ENCODE measurements at places on chromosomes 2 and 18. TPM values are rescaled to one million over a fixed set of nuclear protein-coding genes. Genes with fewer than 3 reads are reported as not detected.

LGALSL gene
- total RNA-seq, result 26.3 TPM

SEPTIN2 gene
- 447 TPM for total RNA-seq

RAB6D gene
- total RNA-seq, result not detected

SULT1C2 gene
- 0.28 TPM for total RNA-seq

ILKAP gene
- 29.7 TPM for total RNA-seq

UCN gene
- 1.5 TPM for total RNA-seq

ITGA6 gene
- 5.7 TPM for total RNA-seq

TMEM169 gene
- 2.0 TPM for total RNA-seq

FAM98A gene
- 95.2 TPM for total RNA-seq

- H3K4me3 ChIP-seq, result no peak overlapping the region
- H3K4me1 ChIP-seq, result peaks cover 16% of the 10 kb centered on the region
- no peak for DNase-seq
Observed at GRCh38 chr2:203061346-203061745, 46.7 kb downstream of the NBEAL1 start.

DNA sequence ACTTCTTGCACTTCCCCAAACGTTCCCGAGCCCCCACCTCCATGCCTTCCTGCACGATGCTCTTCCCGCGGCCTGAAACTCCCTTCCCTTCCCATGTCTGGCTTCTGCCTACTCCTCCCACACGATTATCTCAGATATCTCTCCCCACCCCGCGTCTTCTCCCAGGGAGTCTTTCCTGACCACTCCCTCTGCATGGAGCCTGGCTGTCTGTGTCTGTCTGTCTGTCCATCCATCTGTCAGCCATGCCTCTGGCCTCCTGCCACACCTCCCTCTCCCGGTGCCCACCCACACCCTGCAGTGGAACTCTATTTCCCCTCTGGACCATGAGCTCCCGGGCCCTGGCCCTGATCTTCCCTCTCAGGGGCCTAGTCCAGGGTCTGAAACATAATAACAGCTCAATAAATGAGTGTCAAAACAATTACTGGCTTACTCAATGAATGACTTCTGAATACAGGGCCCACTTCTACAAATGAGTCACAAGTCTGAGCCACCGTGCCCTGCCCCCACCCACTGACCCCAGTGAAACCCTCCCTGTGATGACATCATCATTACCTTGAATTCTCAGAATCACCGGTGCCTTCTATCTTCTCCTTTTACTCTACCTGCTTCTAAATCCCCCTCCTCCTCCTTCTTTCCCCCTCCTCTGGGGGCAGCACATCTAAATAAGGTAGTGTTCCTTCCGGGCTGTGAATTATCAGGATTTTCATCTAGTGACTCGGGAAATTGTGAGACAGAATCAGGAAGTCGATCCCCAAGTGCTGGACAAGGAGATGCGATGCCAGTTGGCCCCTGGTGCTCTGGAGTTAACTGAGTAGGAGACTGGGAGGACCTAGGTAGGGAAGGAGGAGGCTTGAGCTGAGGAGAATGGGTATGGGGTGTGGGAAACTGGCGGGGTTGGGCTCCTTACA is 46.1 kb upstream of the PLB1 start:
- no peaks in the 10 kb centered on the region for H3K27me3 ChIP-seq
- H3K27ac ChIP-seq, result peak overlapping the region; percentile 53
- H3K36me3 ChIP-seq, result no peaks in the 10 kb centered on the region
- no peak for DNase-seq

- H3K27ac ChIP-seq, result no peak overlapping the region
- H3K36me3 ChIP-seq, result no peaks in the 10 kb centered on the region
Observed at GRCh38 chr2:218438596-218438995, 19.7 kb downstream of the VIL1 start.

- no peaks in the 10 kb centered on the region for H3K27me3 ChIP-seq
- peaks cover 4% of the 10 kb centered on the region for H3K4me1 ChIP-seq
- no peaks in the 10 kb centered on the region for H3K36me3 ChIP-seq
- peak overlapping the region; percentile 74 for H3K27ac ChIP-seq
- DNase-seq, result no peak
- no peak overlapping the region for H3K4me3 ChIP-seq
Observed at GRCh38 chr2:218357236-218358177, 850 bp downstream of the CATIP start.

GRCh38 chr2:163465440-163465839 is 270.4 kb downstream of the FIGN start:
- H3K4me1 ChIP-seq, result peaks cover 12% of the 10 kb centered on the region
- H3K27me3 ChIP-seq, result no peaks in the 10 kb centered on the region
- H3K4me3 ChIP-seq, result no peak overlapping the region
- H3K36me3 ChIP-seq, result no peaks in the 10 kb centered on the region
- DNase-seq, result no peak

DNA sequence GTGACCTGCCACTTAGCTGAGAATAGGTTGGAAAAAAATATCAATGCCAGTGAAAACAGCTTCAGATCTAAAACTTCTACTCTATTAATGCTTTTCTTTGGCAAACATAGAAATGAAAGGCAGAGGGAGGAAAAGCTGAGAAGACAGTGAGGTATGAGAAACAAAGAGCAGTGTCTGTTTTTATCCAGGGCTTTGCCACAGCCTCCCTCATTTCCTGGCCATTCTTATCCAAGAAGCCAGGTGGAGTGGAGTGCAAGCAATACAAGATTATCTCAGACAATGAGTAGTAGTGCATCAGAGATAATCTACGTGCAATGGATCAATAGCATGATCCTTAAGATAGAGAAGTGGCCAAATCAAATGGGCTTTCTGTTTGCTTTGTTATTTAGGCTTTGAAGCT is 808.7 kb upstream of the PIK3C3 start:
- H3K36me3 ChIP-seq, result no peaks in the 10 kb centered on the region
- peak overlapping the region; percentile 38 for H3K27ac ChIP-seq
- no peaks in the 10 kb centered on the region for H3K27me3 ChIP-seq
- DNase-seq, result no peak

- H3K36me3 ChIP-seq, result no peaks in the 10 kb centered on the region
- H3K27ac ChIP-seq, result no peak overlapping the region
- H3K4me1 ChIP-seq, result peaks cover 16% of the 10 kb centered on the region
- H3K4me3 ChIP-seq, result no peak overlapping the region
Observed at GRCh38 chr2:186841940-186842339, 7.0 kb downstream of the ZSWIM2 start.

DNA sequence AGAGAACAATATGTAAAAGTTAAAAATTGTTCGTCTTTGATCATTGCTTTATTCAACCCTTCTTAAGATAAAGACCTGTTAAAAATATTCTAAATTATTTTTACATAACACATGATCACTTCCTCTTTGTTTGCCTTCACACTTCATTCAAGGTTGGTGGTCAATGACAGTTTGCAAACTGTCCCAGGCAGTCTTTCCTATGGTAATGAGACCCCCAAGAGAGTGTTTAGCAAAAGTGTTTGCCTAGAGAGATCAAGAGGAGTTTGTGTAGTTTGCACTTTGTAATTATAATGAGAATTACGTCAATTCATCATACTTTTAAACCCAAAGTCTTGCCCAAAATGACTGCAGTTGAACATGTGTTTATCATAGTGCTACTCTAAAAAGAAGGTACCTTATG is 77.2 kb upstream of the ABCA12 start:
- peaks cover 9% of the 10 kb centered on the region for H3K27me3 ChIP-seq
- no peaks in the 10 kb centered on the region for H3K4me1 ChIP-seq
- no peak overlapping the region for H3K27ac ChIP-seq
- H3K4me3 ChIP-seq, result no peak overlapping the region

DNA sequence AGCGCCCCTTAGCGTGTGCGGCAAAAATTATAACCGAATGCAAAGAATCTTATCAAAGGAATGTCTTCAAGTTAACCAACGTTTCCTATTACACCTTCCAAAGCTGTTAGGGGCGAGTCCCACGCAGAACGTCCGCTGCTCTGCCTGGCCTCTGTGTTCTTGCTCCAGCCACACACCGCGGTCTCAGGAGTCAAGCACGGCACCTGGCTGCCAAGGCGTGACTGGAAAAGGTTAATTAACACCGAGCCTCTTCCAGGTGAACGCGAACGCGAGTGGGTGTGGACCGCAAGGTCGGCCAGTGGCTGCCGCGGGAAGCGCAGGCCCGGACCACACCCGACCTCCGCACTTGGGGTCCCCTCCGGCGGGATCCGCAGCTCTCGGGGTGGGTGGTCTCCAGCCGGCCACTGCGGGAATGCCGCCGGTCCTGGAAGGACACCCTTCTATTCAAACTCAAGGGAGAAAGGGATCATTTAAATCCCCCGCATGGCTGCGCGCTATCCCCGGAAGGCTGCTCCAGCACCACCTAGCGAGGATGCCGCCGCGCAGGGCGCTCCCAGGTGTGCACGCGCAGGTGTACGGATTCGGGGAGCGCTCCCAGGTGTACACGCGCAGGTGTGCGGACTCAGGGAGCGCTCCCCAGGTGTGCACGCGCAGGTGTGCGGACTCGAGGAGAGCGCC is 830 bp downstream of the CYB5A start:
- no peaks in the 10 kb centered on the region for H3K27me3 ChIP-seq
- peaks cover 27% of the 10 kb centered on the region for H3K4me1 ChIP-seq

DNA sequence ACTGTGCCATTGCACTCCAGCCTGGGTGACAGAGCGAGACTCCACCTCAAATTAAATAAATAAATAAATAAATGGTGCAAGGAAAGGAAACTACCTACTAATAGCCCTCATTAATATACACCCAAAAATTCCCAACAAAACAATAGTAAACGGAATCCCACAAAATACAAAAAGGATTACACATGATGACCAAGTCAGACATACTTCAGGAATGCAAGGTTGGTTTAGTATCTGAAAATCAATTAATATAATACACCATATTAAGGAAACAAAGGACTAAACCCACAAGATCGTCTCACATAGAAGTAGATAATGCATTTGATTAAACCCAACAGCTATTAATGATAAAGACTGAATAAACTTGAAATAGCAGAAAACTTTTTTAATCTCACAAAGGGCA is 307.4 kb downstream of the TGIF1 start:
- no peaks in the 10 kb centered on the region for H3K4me1 ChIP-seq
- no peak overlapping the region for H3K27ac ChIP-seq
- no peak overlapping the region for H3K4me3 ChIP-seq
- peaks cover 2% of the 10 kb centered on the region for H3K36me3 ChIP-seq
- no peak for DNase-seq

DNA sequence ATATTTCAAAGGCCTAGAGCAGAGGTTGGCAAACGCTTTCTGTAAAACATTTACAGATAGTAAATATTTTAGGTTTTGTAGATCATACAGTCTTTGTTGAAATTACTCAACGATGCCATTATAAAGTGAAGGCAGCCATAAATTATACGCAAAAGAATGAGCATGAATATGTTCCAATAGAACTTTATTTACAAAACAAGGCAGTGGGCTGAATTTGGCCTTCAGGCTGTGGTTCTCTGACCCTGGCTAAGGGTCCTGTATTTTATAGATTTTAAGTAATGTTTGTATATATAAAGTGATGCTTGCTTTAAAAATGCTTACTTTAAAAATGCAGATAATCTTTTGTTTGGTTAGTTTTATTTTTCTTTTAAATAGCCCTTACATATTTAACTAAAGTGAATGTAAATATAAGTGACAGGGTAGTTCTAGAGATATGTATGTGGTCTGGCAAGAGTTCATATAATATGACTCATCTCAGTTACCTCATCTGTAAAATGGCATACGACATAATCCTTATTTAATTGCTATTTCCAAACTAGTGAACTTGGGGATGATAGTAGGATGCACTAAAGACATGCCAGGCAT is 51.7 kb upstream of the ATP5MC3 start:
- DNase-seq, result no peak
- H3K27ac ChIP-seq, result no peak overlapping the region
- H3K27me3 ChIP-seq, result peaks cover 21% of the 10 kb centered on the region
- H3K36me3 ChIP-seq, result no peaks in the 10 kb centered on the region

GRCh38 chr2:162994718-162995117 is 156.2 kb upstream of the KCNH7 start:
- no peaks in the 10 kb centered on the region for H3K36me3 ChIP-seq
- no peak overlapping the region for H3K27ac ChIP-seq
- DNase-seq, result no peak
- no peaks in the 10 kb centered on the region for H3K4me1 ChIP-seq
- peaks cover 4% of the 10 kb centered on the region for H3K27me3 ChIP-seq
- no peak overlapping the region for H3K4me3 ChIP-seq

GRCh38 chr2:226378753-226379705 is 420.6 kb downstream of the IRS1 start:
- H3K27ac ChIP-seq, result no peak overlapping the region
- H3K36me3 ChIP-seq, result no peaks in the 10 kb centered on the region
- H3K4me1 ChIP-seq, result peaks cover 42% of the 10 kb centered on the region

DNA sequence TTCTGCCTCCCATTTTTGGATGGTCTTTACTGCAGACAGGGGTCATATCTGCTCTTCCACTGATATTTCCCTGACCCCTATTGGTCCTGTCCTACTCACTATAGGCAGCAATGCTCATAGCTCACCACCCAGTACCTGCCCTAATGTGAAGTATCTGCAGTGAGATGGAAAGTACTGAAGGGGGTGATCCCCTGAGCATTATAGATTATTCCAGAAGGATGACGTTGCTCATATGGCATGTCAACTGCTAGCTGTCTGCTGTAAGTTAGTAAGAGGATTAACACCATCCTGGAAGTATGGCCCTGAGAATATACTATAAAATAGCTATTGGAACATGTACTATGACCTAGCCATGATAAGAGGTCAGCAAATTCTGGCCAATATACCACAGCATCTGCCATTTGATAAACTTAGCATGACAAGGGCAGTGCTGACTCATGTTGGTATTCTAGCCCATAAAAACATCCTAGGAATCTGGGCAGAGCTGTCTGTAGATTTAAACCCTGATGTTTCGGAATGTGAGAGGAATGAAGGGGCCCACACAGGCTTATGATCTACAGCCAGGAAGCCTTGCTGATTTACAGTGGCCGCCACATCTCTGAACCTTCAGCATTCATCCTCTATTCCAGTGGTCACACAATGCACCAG is 451.4 kb downstream of the TNS1 start:
- peaks cover 58% of the 10 kb centered on the region for H3K4me1 ChIP-seq
- no peaks in the 10 kb centered on the region for H3K27me3 ChIP-seq
- peaks cover under 1% of the 10 kb centered on the region for H3K36me3 ChIP-seq
- H3K27ac ChIP-seq, result peak overlapping the region; percentile 19

- H3K27me3 ChIP-seq, result no peaks in the 10 kb centered on the region
- H3K4me1 ChIP-seq, result peaks cover 22% of the 10 kb centered on the region
- no peak overlapping the region for H3K4me3 ChIP-seq
Observed at GRCh38 chr18:10045296-10045891, 131.6 kb downstream of the VAPA start.

DNA sequence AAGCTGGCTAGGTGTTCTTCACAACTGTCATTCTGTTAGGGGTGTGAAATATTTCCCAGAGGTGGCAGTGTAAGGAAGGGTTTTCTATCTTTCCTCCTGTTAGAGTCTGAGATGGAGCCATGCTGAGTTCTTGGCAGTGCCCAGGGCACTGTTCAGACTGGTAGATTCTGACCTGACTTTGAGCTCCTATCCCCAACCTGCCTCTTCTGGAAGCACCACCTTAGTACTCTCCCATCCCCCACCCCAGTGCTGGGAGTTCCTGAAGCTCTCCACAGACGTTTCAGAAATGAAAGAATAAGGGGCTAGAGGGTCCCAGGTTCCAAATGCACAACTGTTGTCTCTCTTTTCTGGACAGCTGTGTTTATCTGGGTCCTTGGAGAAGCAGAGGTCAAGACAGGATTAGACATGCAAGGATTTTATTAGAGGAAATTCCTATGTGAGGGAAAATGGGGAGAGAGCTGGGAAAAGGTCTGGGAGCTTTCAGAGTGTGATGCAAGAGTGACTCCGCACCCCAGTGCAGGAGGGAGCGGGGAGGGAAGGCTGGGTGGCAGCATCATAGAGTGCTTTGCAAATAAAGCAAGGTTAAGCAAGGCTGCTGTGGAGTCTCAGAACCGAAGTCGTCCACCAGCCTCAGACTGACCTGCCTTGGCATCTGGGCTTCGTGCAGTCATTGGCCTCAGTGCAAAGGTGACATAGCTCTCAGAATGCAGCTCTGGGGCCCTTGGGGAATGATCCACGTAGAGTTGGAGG is 75.5 kb downstream of the SLC4A3 start:
- H3K4me3 ChIP-seq, result no peak overlapping the region
- peaks cover 6% of the 10 kb centered on the region for H3K4me1 ChIP-seq
- H3K27me3 ChIP-seq, result peaks cover 4% of the 10 kb centered on the region
- no peaks in the 10 kb centered on the region for H3K36me3 ChIP-seq
- no peak for DNase-seq
- H3K27ac ChIP-seq, result no peak overlapping the region

All from chondrocyte (in vitro differentiated cells).